ENCODE measurements at places on chromosomes 4 and X.

DNA sequence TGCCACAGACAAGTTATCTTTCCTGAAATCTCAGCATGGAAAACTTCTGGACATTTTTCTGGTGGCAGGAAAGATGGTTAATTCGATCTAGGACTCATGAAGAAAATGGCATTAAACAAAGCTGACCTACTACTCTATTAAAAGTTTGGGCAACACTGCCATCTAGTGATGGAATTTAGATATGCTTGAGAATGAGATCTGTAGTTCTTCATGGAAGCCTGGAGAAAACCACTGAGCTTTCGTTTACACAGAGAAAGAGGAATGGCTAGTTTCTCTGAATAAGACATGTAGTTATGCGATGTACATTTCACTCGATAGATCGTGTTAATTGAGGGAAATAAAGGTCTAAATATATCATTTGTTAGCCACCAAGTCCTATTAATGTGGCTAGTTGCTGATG, 51.7 kb upstream of the CHRDL1 start:
- peak; percentile 27 for DNase-seq

DNA sequence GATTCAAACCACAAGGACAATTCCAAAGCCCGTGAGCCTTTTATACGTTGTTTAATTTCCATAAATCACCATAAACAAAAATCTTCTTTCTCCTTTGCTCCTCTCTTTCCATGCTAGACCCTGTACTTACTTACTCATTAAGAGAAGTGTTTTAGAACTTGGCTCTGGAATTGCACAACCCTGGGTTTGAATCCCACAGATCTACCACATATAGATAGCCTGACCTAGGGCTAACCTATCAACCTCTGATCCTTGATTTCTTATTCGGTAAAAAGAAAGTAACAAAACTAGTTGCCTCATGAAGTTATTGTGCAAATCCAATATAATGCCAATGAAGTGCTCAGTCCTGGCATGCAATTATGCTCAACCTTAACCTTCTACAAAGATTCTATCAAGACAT, 68.8 kb downstream of the ZAR1 start:
- DNase-seq, result no peak

GRCh38 chr4:34196375-34196774, 2047.9 kb downstream of the ARAP2 start:
- no peak for DNase-seq

- peak; percentile 34 for DNase-seq
Measured at GRCh38 chr4:145609481-145610427, 9.4 kb upstream of the MMAA start.

DNA sequence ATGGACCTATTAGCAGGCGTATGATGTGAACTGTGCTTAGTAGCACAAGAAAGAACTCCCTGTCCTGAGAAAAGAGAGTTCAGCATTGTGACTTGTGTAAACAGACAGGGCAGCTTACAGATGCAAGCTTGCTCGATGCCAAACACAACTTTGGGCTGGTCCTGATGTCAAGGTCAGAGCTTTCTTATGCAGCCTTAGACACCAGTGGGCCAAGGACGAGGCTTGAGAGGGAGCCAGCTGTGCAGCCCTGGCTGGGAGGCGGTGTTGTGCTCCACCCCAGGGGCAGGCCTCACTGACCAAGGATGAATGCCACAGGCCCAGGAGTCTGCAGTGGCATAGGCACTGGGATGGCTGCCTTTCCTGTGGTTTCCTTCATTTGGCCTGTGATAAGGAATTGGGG, 35.4 kb downstream of the JADE1 start:
- no peak for DNase-seq

DNA sequence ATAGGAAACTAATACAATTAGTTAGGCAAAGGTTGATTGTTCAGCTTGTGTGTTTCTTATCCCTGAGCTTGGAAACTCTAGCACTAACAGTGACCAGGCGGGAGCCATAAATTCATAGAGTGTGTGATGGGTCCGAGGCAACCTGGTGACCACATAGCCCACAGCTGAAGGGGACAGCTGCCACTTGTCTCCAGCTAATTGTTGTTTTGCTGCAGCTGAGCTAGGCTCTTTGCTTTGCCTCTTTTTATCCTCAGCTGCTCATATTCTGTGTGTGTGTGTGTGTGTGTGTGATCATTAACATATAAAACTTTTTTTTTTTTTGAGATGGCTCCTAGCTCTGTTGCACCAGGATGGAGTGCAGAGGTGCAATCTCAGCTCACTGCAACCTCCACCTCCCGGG, 53.2 kb downstream of the DOCK11 start:
- DNase-seq, result no peak

GRCh38 chrX:111431001-111431400, 19.0 kb upstream of the DCX start:
- no peak for DNase-seq

- DNase-seq, result no peak
Measured at GRCh38 chrX:110178179-110178865, 139.6 kb downstream of the AMMECR1 start.

GRCh38 chr4:26076000-26076587, 162.1 kb downstream of the SMIM20 start:
- DNase-seq, result no peak

GRCh38 chrX:47625365-47625764, 4.4 kb downstream of the CFP start:
- no peak for DNase-seq

DNA sequence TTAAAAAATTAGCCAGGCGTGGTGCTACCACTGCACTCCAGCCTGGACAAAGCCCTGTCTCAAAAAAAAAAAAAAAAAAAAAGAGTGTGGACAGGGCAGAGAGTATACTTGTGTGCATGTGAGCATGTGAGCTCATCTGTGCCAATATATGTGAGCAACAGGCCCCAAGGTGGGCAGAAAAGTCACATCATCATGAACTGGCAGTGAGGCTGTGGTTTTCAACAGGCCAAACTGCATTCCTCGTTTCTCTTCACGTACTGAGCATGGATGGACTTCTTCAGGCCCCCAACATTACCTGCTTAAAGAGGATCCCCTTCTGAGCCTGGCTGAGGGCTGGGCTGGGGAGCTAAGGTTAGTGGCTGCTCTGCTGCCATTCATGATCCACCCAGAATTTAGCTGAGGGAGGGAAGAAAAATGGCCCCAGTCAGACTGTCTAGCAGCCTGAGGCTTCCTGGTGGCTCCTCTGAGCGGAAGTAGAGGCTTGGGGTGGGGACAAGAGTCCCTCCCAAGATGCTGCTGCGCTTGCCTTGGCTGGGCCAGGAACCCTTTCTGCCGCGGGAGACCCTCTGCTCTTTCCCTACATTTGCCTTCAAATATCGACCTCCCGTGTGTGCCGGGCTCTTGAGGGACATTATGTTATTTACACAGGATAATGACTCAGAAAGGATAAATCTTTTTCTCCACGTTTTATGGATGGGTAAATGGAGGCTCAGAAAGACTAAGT, 55.0 kb downstream of the DIPK2B start:
- DNase-seq, result no peak

DNA sequence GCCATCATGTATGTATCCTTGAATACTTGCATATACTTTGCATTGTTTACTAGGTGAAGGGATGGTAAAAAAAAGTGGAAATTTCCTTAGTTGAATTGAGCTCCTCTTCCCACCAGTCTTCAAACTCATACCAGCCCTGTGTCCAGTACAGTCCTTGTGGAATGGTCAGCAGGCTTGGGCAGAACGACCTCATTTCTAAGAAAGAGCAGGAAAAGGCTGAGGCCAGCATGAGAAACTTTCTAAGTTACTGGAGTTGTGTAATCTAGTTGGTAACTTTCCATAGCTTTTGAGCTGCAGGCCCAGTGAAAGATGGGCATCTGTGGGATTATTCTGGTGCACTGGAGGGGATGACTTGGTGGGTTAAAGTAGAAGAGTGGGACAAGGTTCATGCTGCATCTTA, 87.6 kb downstream of the DCUN1D4 start:
- no peak for DNase-seq

DNA sequence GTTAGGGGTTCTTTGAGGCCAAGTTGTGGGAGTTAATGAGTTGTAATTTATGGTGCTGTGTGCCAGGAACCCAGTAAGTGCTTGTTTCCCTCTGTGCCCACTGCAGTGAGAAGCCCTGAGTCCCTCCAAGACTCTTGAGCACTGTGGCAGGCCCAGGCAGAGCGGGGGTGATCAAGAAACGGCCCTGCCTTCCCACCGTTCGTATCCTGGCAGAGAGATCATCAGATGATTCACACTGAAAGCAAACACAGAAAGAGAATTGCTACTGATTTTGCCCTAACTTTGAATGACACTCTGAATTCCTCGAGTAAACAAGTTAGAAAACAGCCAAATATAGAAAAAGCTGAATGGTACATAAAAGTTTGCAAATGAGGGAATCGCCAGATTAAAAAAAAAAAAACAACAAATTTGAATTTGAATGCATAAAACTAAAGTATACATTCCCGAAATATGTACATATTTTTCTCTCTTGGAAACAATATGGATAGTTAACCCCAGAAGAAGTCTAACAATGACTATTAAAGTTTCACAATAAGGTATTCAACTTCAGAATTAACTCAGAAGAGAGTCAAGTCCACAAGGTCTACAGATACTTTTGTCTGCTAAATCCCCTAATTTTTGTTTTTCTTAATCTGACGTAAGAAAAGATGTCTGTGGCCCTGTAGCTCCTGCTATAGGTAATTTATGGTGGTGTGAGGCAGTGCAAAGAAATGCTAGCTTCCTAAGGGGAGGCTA, 71.8 kb downstream of the AFAP1 start:
- DNase-seq, result no peak

DNA sequence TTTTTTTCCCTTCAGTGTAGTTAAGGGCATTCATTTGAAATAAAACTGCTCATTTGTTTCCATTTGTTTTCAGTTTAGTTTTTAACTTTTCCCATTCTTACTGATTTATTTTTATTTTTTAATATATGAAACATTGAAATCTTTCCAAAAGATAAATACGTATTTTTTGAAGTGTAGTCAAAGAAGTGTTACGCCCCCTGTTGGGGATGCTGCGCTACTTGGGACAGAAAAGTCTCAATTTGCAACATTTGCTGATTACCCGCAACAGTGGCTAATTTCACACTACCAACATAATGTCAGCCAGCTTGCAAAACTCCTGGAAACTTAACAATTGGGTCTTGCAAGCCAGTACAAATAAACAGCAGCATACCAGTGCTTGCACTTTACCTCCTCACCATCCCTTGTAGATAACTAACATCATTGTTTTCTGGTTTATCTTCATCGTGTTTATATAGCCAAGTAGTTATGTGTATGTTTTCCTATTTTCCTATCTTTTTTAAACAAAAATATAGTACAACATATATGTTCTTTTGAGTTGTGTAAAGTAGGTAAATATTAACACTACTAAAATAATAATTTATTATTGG, 158.6 kb downstream of the STPG2 start:
- no peak for DNase-seq

DNA sequence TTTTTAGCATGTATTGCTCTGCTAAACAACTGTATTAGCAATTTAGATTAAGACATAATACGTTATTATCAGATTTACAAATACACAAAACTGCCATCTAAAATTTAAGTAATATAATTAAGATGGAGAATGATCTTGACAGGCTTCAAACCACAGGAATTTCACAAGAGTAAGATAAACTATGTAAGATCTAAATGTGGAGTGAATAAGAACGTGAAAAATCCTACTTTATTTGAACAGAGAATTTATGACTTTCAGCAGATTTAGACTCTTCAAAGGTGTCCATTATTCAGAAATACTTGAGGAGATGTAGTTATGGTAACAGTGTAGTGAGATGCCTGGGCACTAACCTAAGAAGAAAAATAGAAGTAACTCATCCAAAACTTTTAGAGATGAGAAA, 73.2 kb downstream of the SLC4A4 start:
- peak; percentile 11 for DNase-seq

GRCh38 chr4:31741326-31741725, 1021.2 kb downstream of the PCDH7 start:
- no peak for DNase-seq

DNA sequence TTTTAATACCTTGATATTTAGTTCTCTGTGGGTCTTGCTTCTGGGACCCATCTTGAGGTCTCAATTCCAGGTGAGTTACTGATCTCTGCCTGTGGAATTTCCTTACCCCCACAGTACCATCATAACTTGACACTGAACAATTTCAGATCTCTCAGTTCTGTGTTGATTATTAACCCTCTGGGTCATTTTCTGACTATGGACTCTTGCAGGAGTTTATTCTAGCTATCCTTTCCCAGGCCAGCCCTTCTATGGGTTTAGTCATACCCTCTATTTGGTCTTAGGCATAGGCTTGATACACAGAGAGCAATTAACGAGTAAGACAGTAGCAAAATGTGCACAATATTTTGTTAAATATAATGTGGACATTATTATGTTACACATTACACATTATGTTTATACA, 3.7 kb upstream of the SPARCL1 start:
- DNase-seq, result no peak

- no peak for DNase-seq
Measured at GRCh38 chr4:67332627-67333026, 212.7 kb downstream of the CENPC start.

DNA sequence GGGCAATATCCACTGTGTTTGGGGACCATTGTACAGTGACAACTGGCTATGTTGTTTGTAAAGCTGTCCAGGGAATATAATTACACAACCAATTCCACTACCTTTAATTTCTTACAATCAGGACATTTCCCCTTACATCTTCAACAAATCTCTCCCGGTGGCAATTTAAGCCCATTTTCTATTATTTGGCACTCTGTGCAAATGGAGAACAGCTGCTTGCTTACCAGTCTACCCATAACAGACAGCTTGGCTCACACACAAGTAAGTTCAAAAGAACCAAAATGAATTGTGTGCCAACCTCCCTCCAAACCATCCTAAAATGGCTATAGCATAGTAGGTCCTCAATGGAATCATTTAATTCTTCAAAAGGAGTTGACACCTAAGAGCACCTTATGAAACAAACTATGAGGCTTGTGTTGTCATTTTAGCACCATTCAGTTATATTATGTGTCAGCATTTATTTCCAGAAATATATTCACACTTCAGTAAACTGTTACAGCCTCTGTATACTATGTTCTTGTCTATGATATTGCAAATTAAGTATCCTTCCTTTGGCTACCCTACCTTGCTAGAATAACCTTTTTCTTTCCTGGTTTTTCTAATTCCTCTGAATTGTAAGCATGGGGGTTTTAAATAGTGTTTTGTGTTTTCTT, 18.4 kb downstream of the GABRA4 start:
- no peak for DNase-seq

DNA sequence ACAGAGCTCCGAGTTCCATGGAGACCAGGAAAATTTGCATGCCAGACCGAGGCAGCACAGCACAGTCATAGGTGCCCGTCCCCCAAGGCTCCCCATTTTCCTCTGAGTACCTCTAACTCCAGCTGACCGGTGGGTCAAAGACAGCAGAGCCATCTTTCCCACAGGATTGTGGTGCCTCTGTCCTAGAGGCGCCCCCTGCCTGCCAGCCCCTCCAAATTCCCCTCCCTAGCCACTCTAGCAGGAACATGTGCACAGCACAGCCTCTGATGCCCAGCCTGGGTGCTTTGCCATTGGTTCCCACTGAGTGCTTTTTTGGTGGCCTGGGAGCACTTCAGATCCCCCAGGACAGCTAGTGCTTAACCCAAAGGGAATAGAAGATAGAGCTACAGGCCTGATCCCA, 368.5 kb upstream of the PABPC5 start:
- no peak for DNase-seq

- no peak for DNase-seq
Measured at GRCh38 chrX:97907791-97908190, 1024.1 kb downstream of the RPA4 start.

- no peak for DNase-seq
Measured at GRCh38 chrX:150761819-150762216, 68.6 kb downstream of the MTMR1 start.

- no peak for DNase-seq
Measured at GRCh38 chrX:20352935-20353336, 86.2 kb upstream of the RPS6KA3 start.

All from AG09319 (cell line).